Lung (tissue), 17 donors: ENCODE measurements at places on chromosomes 1 and 21.

- no peak for DNase-seq
Measured at GRCh38 chr1:46996659-46997281, 26.7 kb upstream of the CYP4X1 start.

DNA sequence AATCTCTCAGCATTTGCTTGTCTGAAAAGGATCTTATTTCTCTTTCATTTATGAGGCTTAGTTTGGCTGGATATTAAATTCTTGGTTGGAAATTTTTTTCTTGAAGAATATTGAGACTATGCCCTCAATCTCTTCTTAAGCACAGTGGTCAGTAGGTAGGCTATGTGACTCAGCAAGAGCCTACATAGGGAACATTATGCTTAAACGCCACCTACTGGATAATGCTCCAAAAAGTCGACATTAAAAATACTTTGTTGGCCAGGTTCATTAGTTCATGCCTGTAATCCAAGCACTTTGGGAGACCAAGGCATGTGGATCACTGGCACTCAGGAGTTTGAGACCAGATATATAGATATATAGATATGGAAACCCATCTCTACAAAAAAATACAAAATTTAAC is 678.0 kb upstream of the USP24 start:
- DNase-seq = no peak

DNA sequence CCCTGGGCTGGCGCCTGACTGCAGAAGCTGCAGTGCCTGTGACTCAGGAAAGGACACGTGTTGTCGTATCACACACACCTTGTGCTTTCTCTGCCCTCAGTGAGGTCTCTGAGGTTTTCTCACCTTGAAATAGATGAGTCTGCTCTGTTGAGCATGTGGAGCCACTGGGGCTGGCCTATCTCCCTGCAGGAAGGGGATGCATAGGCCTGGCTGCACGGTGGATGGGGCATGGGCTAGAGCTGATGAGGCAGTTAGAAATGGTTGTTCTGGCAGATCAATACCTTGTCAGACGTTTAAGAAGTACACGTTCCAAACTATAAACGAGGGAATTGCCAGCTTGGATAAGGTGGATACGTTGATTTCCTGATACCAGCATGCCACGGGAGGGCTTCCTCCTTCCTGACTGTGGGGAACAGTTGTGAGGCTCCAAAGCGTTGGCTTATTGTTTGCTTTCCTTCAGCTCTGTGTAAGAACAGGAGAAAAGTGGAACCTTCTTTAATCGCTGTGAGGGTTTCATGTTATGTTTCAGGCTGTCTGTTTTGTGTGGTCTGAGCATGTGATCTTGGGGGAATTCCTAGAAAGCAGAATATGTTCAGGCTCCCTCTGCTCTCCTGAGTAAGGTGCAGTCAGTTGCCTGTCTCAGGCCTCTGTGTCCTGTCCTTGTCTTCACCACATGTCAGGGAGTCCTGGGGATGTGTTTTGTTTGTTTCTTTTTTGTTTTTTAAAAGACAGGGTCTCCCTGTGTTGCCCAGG is 44.8 kb downstream of the PCNT start:
- DNase-seq = no peak

GRCh38 chr1:180165096-180165495 is 10.4 kb downstream of the QSOX1 start:
- no peak for DNase-seq

DNA sequence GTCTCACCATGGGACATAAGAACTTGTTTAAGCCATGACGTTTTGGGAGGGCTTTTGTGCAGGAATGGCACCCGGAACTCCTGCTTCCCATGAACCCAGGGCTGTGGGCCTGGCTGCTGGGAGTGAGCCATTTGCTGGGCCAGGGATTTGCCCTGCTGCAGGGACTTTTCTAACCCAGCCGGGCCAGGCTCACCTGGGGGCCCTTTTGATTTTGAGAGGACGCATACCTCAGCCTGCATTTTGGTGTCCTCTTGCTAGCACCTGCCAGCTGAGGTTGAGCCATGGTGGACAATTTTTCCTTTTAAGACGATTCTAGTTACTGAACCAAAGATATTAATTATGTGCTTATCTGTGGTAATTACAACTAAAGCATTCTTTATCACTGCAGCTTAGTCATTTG is 28.9 kb downstream of the GALNT2 start:
- DNase-seq = no peak
